ENCODE measurements at places on chromosomes 3 and 15.

GRCh38 chr3:115074502-115074901 is 72.6 kb downstream of the ZBTB20 start:
- DNase-seq, result no peak

DNA sequence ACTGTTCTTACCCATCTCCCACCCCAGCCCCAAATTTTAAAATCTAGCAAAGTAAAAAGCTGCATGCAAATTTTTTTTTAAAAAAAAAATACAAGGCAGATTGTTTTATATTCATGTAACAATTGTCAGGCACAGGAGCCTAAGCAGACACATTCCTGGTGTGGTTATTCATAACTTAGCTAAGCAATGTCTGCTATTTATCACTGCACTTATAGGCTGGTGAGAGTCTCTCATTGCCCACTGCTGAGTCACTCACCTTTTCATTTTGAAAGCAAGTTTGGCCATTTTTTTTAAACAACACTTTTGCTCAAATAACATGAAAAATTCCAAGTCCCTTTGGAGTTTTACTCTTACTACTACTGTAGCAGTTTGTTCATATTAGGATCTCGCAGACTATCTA is 413.9 kb downstream of the RBMS3 start:
- DNase-seq, result no peak

- no peak for DNase-seq
Observed at GRCh38 chr3:128128251-128128650, 4.6 kb upstream of the RUVBL1 start.

DNA sequence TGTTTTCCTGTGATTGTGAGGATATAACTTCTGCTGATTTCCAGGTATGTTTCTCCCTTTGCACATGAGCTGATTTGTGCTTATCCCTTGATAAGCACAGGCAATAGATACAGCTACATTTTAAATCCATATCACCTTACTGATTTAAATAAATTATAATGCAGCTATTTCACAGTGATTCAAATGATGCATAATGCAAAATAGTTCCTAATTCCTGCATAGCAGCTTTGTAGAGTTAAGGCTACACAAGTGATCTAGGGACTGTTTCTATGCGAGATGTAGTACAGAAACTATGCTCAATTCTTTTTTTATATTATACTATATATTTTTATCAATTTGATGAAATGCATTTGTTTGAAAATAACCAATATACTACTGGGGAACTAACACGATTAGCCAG is 334.2 kb downstream of the LRTM1 start:
- DNase-seq, result no peak

GRCh38 chr3:178198329-178198728 is 337.9 kb upstream of the KCNMB2 start:
- DNase-seq, result no peak

GRCh38 chr3:29427266-29428103 is 146.6 kb downstream of the RBMS3 start:
- DNase-seq, result no peak

DNA sequence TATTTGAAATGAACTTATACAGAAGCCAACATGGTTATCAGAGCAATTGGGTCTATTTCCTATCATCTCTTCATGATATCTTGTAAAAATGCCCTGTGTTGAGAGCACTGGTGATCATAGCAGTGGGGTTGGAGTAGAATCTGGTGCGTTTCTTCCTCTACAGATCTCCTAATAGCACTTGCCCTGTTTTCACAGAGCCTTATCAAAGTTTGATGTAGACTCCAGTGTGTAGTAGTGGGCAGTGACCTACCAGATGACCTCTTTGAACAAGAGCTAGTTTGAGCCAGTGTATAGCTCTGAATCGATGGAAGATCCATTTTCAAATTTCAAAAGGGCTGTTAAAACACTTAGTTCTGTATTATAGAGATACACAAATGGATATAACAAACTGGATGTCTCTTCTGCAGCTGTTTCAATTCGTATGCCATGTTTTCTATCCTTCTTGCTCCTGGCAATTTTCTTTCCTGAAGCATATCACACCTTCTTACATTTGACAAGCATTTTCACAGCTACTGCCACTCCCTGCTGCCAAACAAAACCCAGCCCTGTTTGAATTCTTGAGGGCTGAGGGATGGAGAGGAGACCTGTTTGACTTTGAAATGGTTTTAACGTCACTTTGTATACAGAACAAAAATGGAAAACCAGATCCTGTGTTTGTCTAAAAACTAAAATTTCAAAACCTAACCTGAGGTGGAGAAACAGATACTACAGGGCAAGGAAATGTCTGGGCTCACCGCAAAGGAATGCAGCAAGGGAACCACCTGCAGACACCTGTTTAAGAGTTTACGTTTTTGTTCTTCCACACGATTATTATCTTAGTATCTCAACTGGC is 354.5 kb upstream of the TPRG1 start:
- no peak for DNase-seq

DNA sequence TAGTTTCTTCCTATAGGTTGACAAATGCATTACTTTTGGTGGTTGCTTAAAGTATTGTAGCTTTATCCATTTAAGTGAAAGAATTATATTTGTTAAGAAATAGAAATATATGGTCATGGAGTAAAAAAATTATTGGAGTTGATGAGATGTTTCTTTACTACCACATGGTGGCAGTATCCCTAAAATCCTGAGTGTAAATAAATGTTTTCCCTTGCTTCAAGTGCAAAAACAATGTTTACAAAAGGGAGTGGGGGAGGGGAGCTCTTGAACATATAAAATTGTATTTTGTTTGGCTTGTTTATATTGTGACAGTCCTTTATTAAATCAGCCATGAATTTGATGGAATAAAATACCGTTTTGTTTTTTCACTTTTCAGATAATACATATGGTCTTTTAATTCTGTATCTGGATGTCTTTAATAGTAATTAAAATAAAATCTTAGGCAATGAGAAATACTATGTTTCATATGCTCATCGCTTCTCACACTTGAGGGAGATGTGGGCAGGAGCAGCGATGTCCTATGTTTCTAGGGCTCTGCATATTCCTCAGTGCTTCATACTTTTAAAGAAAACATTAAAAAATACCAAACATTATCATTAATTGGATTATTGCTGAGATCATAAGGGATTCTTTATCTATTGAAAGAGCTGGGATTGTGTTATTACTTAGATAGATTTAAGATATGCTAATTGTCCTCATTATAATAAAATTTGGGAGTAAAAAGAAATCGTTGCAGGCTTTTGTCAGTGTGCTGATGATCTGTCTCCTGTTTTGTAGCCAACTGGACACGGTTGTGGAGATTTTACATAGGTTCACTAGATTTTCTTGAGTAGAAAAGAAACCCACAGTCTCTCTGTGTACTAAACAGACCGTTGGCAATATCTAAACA is 349.7 kb downstream of the TUSC7 start:
- no peak for DNase-seq
